ENCODE measurements at places on chromosomes 7 and 10.
A peak's percentile ranks its signal among the peaks of the same experiment; 100 is the strongest.

- no peak for DNase-seq
These were observed 24.0 kb downstream of the NEURL1 start for GRCh38 chr10:103517234-103518085.

GRCh38 chr10:59180689-59181270, 4.3 kb downstream of the PHYHIPL start:
- no peak for DNase-seq

GRCh38 chr10:78650122-78650521, 418.6 kb upstream of the ZMIZ1 start:
- no peak for DNase-seq

DNA sequence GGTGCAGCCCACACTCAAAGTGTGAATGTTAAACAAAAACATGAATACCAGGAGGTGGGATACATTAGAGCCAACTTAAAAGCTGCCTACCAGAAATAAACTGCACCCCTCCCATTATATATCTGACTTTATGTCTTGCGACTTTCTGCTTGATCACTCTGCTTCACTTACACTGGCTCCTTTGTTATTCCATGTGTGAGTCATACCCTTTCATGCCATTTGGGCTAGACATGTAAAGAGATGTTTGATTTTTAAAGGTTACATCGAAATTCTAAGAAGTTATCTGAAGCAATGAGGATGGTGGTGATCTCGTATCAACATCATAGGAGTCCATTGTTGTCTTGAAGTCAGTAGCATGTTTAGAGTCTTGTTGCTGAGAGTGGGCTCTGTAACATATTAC, 31.6 kb upstream of the ETV1 start:
- no peak for DNase-seq

DNA sequence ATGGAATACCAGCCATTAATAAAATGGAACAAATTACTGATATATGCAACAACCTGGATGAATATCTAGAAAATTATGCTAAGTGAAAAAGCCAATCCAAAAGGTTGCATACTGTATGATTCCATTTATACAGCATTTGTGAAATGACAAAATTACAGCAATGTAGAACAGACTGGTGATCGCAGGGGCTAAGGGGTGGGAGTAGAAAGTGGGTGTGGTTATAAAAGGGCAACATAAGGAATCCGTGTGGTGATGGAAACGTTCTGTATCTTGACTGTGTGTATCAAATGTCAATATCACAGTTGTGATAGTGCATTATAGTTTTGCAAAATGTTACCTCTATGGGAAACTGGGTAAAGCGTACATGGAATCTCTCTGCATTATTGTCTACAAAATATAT, 15.0 kb downstream of the CEP41 start:
- DNase-seq: no peak

- DNase-seq: no peak
These were observed 17.3 kb upstream of the GRIFIN start for GRCh38 chr7:2493205-2494164.

GRCh38 chr7:11127114-11127785, 153.6 kb downstream of the PHF14 start:
- no peak for DNase-seq

DNA sequence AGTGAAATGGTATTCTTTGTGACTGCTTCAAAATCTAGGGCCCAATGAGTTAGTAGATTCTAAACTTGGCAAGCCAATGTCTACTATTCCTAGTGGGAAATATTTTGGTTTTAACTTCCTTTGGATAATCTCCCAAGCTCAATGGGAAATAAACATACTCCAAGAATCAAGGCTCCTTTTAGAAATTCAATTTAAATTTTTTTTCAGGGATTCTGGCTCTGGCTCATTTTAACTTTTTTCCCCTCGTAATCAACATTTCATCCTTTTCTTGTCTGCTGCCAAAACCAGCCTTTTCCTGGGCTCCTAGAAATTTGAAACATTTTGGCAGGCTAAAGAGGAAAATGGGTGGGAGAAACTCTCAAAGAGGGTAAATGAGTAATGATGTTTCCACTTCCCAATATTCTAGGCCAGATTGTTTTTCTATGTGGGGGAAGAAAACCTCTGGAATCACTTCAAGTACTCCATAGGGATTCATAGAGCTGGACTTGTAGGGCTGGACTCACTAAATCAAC, 85.6 kb upstream of the AGR3 start:
- peak; percentile 84 for DNase-seq

DNA sequence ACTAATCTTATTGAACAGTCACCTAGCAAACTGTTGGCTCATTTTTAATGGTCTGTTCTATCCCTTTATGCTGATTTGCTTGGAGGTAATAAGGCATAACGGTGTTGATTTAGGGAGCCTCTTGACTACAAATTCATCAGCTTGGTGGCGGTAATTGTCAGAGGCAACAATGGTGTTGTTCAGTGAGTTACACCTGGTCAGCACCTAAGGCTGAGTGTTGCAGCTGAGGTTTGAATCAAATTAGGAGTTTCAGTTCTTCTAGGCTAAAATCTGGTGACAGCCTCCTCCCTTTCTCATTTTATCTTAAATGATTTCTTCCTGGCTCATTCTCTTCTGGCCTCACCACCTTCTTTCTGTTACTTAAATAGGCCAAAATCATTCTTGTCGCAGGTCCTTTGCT, 42.3 kb upstream of the SP8 start:
- no peak for DNase-seq

- peak; percentile 41 for DNase-seq
These were observed 5.0 kb upstream of the AQP1 start for GRCh38 chr7:30906515-30907240.

GRCh38 chr10:133187091-133187905, 27.3 kb downstream of the KNDC1 start:
- DNase-seq: no peak

DNA sequence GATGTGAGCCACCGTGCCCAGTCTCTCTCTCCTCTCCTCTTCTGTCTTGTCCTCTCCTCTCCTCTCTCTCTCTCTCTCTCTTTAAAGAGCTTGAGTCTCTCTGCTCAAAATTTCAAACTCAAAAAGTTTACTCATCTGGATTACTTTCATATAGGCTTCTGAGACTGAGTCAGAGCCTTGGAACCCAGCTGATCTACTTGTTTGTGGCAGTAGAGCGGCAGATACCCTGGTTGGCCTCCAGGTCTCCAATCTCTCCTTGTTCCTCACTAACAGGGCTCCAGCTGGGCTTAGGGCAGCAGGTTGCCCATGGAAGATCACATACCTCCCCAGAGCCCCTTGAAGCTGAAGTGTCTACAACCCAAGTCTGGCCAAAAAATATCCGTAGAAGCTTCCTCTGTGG, 51.0 kb downstream of the HHEX start:
- DNase-seq: no peak

- DNase-seq: no peak
These were observed 4.8 kb downstream of the MNX1 start for GRCh38 chr7:157005456-157006204.

- DNase-seq: no peak
These were observed 303.7 kb downstream of the INHBA start for GRCh38 chr7:41399171-41399570.

DNA sequence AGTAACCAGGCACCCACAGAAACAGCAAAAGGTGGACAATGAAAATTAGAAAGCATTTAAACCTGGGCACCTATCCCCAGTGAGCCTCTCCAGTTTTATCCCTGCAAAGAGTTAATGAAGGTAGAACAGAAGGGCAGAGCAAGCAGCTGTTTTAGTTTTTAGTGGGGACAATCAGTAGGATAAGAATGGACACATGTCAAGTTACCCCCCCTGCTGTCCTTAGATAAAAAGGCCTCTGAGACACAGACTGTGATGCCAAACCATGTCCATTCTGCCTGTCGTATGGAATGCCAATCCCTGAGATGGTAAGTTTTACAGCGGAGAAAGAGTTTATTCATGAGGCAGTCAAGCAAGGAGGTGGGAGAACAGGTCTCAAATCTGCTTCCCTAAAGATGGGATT, 162.6 kb upstream of the AGR3 start:
- no peak for DNase-seq

- DNase-seq: peak; percentile 64
These were observed 41.7 kb downstream of the PPP1R3C start for GRCh38 chr10:91590904-91591796.

DNA sequence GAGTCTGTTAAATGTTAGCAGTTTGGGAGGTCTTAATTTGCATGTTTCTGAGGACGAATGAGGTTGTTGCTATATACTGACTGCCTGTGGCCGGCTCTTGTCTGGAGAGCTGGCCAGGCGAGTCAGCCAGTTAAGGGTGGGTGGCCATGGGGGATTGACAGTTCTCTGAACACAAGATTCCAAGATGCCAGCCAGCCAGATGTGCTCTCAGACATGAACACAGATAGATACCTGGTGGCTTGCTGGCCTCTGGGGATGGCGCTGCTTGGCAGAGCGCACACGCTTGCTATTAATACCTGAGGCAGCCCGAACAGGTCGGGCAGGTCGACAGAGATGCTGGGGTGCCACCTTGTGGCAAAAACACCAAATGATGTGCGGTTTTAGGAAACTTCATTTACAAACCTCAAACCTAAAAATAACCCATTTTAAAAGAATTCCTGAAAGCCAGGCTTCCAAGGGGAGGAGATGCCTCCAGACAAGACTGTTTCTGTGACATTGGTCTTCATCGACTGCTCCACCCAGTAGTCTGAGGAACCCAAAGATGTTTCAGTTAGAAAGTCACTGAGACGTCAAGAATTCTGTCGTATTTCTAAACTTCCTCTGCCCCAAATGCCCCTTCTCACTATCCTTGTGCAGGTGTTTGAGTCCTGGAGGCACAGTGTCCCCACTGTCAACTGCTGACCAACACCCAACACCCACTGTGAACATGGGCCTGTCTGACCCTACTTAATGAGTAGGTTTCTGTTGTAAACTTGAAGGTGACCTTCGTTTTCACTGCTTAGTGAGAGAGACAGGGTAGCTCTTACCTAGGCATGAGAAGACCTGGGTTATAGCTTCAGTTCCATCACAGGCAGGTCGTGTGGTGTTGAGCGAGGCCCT, 123.4 kb downstream of the NT5C2 start:
- DNase-seq: peak; percentile 78

Data from cardiac muscle cell (in vitro differentiated cells and primary cell).